GM12891 (cell line): ENCODE measurements at places on chromosomes 5 and 9.

- DNase-seq: no peak
These were observed 40.0 kb downstream of the CDK5RAP2 start for GRCh38 chr9:120539951-120540350.

- DNase-seq: no peak
These were observed 185.0 kb downstream of the ATPSCKMT start for GRCh38 chr5:10064546-10065195.

DNA sequence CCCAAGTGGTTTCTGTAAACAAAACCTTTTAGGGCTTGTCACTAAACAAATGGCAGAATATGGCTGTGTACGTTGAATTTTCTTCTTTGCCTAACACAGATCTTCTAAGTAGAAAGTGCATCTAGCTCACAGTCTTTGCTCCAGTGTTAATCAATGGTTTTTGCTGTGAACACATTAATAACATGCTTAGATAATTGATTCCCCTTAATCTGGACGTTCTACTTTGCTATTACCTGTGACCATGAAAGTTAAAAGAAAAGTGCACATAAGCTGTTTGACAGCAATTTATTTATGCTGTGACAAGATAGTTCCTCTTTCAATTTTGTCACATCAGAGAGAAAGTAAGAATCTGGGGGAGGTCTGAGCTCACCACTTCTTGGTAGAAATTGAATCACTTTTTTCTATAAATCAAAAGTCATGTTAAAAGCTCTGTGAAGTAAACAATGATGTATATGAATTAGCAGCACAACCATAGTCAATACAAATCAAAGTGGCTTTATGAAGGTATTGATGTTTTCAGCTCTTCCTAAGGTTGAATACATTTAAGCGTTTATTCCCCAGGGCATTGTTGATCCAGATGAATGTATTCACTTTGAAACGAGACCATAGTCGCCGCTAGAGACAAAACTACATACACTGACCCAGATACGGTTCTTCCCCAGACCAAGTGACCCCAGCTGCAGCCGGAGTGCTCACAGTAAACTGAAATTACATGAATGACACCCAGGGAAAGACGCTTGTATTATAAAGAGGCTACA, 174.6 kb upstream of the ZNF608 start:
- no peak for DNase-seq

GRCh38 chr5:24777392-24777791, 132.6 kb upstream of the CDH10 start:
- no peak for DNase-seq

GRCh38 chr5:180596115-180596667, 4.9 kb upstream of the SCGB3A1 start:
- DNase-seq: no peak

DNA sequence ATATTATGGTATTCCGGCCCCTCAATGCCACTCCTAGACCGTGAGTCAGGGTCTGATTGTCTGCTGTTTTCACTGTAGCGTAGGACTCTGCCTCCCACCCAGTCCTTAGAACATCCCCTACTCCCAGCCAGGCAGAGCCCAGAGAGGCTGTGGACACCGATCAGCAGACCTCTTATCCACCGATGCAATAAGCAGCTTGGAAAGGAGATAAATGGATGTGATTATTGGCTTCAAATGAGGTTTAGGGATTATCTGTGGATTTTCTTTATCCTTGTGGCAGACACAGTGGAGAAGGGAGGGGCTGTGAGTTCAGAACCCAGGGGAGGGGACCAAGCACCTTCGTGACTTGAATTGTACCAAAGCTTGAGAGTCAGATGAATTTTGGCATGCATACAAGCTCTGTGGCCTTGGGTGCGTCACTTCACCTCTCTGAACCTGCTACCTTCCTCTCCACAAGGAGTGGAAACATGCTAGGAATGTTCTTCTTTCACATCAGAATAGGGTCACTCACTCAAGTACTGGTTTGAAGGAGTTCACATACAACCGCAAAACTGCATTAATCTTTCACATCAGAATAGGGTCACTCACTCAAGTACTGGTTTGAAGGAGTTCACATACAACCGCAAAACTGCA, 83.1 kb upstream of the CPLX2 start:
- no peak for DNase-seq

DNA sequence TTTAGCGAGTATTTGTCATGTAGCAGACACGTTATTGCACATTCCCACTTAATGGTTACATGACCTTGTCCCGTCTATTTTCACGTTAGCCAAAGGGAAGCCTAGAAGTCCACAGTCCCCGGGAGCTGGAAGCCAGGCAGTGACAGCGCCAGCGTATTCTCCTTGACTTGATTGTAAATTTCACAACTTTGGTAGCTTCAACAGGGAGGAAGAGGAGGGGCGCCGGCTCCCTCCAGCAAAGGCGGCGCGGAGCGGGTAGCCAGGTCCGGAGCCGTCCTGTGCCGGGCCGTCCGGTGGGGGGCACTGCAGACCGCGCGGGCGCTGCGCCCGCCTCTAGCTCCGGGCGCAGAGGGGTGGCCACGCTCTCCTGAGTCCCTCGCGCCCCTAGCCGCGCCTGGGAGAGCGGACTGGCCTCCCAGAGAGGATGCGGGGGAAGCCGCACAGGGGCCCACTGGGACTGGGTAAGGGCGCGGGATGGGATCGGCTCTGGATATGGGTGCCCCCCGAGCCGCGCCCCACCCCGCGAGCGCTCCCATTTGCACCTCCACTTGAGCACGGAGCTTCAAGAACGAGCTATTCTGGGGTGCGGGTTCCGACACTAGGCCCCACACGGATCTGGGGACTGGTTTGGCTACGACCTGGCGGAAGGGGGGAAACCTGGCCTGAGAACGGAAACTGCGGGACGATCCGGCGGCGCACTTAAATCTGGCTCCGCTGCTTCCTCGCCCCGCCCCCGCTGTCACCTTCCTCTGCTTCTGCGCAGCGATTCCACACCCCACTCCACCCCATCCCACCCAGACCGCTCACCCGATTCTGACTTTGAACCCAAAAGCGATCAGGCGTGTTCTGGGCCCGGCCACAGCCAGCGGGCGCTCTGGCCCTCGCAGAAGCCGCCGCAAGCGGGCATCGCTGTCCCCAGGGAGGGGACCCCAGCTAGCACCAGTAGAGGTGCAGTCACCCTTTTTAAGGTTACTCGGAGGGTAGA, 23.8 kb downstream of the KLF4 start:
- peak; percentile 58 for DNase-seq

GRCh38 chr5:169803077-169803981, 166.3 kb downstream of the DOCK2 start:
- DNase-seq: no peak

DNA sequence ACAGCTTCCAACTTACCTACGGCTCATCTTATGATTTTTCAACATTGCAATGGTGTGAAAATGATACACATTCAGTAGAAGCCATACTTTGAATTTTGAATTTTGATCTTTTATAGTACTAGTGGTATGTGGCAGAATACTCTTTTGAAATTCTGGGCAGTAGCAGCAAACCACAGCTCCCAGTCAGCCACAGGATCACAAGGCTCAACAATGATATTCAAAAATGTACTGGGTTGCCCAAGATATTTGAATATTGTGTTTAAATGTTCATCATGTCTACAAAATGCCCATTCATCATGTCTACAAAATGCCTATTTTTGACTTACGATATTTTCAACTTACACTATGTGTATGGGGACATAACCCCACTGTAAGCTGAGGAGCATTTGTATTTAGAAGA, 81.3 kb upstream of the PRR16 start:
- DNase-seq: no peak

GRCh38 chr9:128771094-128771721, 519 bp downstream of the ZER1 start:
- peak; percentile 44 for DNase-seq

DNA sequence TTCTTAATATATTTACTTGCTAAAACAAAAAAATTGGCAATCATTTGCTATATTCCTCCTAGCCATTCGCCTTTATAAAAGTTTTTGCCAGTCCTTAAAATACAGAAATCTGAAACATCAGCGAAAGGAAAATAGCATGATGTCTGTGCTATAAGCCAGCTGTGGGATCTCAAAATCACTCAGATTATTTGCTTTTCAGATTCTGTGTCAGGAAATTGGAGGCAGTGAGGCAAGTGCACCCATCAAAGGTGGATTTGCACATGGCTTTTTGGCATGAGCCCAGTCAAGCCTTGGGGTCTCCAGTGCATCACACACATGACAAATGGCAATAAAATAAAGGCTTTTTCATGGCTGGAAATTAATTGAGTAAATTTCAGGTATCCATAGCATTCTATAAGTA, 196.8 kb upstream of the DAPK1 start:
- no peak for DNase-seq

- DNase-seq: no peak
These were observed 162.9 kb upstream of the ACOT12 start for GRCh38 chr5:81556809-81557208.

- DNase-seq: no peak
These were observed 342.4 kb downstream of the KIAA0825 start for GRCh38 chr5:94276048-94276447.

DNA sequence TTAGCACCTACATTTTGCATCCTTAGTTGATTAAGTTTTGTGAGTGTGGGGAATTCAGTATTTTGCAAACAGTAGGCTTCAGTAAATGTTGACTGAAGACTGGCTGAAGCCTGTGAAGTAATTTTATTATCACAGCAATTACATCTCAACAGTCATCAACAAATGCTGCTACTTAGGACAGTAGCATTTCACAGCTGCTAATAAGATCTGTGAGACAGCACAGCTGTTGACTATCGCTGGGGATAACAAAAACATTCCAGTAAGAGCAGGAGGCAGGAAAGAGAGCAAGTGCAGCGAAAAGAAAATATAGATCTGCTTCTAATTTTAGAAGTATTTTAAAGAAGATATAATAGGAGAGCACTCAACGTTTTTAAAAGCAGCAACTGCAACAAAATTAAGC, 117.3 kb upstream of the FGF10 start:
- DNase-seq: no peak

DNA sequence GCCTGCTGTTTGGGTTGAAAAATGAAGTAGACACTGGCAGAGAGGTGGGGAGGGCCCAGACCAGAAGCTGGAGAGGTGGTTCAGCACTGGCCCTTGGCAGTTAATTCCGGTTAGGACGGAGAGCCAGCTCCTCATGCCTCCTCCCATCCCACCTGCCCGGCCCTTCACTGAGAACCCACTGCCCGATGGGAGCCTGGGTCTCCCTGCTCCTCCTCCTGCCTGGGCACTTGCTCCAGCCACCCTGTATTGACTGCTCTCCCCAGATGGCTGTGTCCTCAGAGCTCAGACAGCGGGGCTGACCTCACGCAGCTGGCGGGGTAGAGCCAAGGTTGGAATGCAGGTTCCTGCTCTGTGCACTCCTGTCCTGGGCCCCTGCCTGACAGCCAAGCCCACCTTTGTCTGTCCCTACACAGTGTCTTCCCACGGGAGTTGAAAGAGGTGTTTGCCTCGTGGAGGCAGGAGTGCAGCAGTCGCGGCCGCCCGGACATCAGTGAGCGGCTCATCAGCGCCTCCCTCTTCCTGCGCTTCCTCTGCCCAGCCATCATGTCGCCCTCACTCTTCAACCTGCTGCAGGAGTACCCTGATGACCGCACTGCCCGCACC, 114.7 kb downstream of the DAB2IP start:
- DNase-seq: no peak

GRCh38 chr5:73623901-73624404, 2.0 kb upstream of the ARHGEF28 start:
- no peak for DNase-seq

DNA sequence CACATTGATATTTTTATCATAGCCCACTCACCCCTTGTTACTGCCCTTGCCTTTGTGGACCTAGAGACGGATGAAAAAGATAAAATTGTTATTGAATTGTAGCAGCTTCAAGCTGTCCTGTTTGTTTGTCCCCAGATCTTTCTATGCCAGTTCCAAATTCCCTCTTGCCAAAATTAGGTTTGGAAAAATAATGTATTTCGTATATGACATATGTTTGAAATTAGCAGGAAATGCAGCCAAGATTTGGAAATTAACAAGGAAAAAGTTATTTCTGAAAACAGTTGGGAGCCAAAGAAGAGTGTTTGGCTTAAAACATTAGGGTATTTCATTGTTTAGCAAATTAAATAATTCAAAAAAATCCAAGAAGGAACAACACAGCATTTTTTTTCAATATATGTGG, 33.5 kb downstream of the SPATA31D1 start:
- no peak for DNase-seq

- no peak for DNase-seq
These were observed 59.4 kb downstream of the GRAMD2B start for GRCh38 chr5:126482591-126482990.

DNA sequence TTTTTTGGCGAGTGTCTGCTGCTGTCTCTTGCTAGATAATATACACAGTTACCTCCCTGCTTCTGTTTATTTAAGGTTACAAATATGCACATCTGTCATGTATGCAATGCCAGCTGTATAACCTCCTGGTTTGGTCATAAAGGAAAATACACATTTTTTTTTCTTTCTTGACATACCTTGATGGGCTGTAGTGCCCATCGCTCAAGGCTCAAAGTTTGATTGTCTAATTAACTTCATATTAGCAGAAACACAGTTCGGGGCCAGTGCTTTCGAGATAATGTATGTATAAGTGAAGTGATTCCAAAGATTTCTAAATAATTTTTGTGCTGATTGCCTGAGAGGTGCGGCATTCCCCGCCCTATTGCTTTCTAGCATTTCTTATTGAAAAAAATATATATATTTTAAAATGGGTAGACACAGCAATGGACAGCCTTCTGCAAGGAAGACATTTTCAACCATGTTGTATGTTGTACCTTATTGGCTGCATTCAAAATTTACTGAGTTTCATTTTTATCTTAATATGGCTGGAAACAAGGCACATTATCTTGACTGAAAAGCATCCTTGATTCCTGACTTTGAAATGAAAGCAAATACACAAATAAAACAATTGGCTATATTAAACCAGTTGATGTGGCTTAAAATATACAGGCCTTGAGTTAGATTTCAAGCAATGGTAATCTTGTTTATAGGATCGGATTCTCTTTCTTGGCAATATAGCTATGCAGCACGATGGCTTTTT, 206.2 kb downstream of the MEF2C start:
- DNase-seq: no peak

GRCh38 chr9:110509792-110510191, 69.7 kb downstream of the SVEP1 start:
- DNase-seq: no peak

DNA sequence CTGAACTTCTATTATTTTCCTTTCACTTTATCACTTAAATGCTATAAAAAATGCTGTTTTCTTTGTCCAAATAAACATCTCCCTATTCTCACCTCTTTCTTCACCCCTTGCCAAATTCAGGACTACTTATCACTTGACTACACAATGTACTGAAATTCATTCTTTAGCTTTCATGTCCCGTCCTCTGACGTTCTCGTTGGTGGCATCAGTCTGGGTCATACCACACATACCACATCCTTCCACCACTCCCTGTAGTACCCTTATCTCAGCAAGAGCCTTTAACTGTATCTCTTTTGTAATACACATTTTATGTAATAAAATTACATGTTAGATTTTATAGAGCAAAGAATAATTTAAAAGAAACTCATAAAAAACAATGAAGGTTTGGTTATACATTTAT, 231.1 kb upstream of the PAPPA start:
- DNase-seq: no peak
